Regular cardiac myocyte (primary cell): ENCODE measurements at places on chromosomes 5 and 9. TPM values are rescaled to one million over a fixed set of nuclear protein-coding genes. Genes with fewer than 3 reads are reported as not detected.

C9orf85 gene
- 9.8 and 17.2 TPM in 2 replicates for total RNA-seq

HEMGN gene
- not detected in 2 replicates for total RNA-seq

SH3TC2 gene
- total RNA-seq = 3.9 and 4.4 TPM in 2 replicates

NEUROG1 gene
- total RNA-seq = not detected in 2 replicates

TLE1 gene
- 22.0 and 31.0 TPM in 2 replicates for total RNA-seq

PCDHA1 gene
- total RNA-seq = 0.28 TPM in 1 of 2 replicates, not detected in the other

ARHGAP26 gene
- total RNA-seq = 2.3 and 4.8 TPM in 2 replicates

TMC1 gene
- under 0.01 TPM in 1 of 2 replicates, not detected in the other for total RNA-seq

ROPN1L gene
- total RNA-seq = 0.28 and 0.38 TPM in 2 replicates
